ENCODE measurements at places on chromosomes 5 and 9.
A peak's percentile ranks its signal among the peaks of the same experiment; 100 is the strongest.

- DNase-seq = no peak
These were observed 3.0 kb downstream of the NUDT2 start for GRCh38 chr9:34332076-34332964.

- DNase-seq = no peak
These were observed 114.6 kb downstream of the ACTBL2 start for GRCh38 chr5:57368010-57368409.

- DNase-seq = no peak
These were observed 16.7 kb downstream of the COL15A1 start for GRCh38 chr9:98960409-98960808.

DNA sequence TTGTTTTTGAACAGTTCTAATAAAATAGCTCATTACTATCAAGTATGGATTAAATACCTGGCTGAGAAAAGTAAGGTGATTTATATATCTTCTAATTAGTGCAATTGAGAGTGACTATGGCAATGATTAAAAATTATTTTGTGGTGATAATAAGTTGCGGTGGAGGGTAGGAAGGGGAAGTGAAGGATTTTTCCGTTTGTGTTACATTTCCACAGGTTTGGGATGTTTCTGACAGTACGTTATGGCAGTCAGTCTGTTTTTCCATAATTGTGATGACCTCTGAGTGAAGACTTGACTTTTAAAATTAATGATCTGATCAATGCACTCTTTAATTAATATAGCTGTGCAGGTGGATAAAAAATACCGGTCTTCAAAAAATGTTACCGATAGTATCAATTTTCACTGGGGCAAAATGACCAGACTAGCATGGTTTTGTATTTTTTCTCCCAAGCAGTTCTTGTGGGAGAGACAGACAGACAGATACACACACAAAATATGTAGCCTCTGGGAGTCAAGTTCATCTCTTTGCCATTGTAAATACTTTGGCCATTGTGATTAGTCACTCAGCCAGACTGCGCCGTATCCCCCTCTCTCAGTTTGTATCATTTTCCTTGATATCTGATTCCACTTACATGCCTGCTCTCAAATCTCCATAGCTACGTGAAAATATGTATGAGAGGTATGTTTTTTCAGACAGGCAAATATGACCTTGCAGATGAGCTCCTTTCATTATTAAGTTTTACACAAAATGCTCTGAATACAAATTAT is 60.2 kb downstream of the ARHGAP26 start:
- no peak for DNase-seq

GRCh38 chr9:72415163-72415562 is 50.2 kb upstream of the ZFAND5 start:
- no peak for DNase-seq

DNA sequence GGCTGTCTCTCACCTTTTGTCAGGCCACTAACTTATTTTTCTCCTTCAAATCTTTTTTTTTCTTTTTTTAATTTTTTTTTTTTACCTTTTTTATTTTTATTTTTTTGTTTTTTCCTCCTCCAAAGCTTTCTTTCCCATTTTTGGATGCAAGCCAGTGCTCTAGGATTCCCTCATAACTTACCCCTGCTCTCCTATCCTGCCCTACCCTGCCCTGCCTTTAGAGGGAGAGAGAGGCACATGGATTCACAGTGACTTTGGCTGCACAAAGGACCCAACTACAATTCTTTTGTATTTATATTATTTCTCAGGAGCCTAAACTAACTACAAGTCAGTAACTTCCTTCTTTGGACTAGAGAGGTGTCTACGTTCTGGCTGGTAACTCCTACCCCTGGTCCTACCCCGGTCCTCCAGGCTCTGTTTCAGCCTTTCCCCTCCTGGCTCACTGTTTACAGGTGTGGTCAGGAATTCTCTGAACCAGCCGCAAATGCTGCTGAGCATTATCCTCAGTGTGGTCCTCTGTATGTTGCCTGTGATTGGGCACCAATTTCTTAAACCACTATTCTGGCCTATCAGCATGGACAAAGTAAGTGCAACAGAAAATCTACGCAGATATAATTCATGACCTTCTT is 8.4 kb upstream of the RUSC2 start:
- DNase-seq = no peak

GRCh38 chr9:8871796-8872445 is 1072.3 kb upstream of the DMAC1 start:
- DNase-seq = no peak

GRCh38 chr5:37212096-37212495 is 37.1 kb downstream of the CPLANE1 start:
- no peak for DNase-seq

- DNase-seq = no peak
These were observed 20.1 kb upstream of the ERMP1 start for GRCh38 chr9:5852987-5853386.

- DNase-seq = no peak
These were observed 8.2 kb upstream of the ELL2 start for GRCh38 chr5:95969651-95970358.

DNA sequence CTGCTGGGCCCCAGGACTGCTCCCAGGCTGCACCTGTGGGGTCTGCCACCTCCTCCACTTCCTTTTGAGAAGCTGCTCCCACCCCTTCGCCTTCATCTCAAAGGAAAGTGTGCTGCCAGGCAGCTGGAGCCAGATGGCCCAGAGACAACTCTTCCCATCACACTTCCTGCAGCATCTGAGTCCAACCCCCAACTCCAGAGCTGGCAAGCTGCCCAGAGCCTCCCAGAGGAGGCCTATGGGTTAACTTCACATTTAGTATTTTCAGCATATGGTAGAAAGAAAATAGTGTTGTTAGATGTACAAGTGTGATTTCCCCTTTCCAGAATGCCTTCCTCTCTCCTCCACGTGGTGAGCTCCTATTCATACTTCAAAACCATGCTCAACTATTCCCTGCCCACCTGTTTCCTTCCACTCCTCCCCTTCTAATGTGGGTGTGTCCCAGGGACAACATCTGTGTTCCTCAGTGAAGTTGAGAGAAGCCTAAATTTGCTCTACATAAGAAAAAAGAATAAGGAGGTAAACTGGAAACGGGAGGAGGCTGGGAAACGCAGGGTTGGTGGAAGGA is 38.6 kb upstream of the KCNMB1 start:
- DNase-seq = no peak

DNA sequence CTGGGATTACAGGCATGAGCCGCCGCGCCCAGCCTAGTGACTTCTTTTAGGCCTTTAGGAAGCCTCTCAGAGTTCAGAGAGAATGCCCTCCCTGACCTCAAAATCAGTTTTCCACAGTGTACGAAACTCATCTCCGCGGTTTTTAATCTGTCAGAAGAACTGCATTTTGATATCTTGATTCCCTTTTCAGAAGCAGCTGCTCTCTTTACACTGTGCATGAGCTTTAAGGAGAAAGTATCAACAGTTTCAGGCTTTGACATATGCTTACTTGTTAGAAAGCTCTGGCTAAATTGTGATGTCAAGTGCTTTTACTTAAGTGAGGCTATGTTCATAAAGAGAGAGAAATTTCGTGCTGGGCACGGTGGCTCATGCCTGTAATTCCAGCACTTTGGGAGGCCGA is 74.6 kb downstream of the USP20 start:
- DNase-seq = no peak

GRCh38 chr5:123474228-123474627 is 37.7 kb upstream of the CSNK1G3 start:
- no peak for DNase-seq

DNA sequence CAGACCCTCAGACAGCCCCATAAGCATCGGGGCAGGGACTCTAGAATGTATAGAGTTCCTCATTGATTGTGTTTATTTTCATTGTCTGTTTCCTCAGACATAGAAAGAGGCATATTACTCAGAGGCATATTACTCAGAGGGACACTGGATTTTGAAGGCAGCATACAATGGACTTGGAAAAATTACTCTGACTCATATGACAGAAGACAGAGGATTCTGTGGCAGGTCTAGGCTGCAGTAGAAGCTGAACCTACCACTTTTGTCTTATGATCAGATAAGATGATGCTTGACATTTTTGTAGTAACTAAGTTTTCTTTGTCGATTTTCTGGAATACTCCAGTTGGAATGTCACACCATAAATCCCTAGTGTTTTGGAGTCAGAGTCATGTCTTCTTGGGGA is 105.2 kb downstream of the ST8SIA4 start:
- no peak for DNase-seq

- no peak for DNase-seq
These were observed 8.9 kb upstream of the ZNF483 start for GRCh38 chr9:111516061-111516465.

DNA sequence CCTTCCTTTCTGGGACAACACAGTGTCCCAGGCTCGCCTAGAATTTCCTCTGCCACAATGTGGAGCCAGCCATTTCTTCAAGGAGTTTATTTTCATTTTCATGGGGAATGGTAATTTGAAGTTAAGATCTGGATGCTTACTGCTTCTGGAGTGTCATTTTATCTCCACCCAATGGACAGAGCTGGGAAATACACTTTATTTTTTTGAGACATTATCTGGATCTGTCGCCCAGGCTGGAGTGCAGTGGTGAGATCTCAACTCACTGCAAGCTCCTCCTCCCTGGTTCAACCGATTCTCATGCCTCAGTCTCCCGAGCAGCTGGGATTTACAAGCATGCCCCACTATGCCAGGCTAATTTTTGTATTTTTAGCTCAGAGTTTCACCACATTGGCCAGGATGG is 12.7 kb upstream of the THG1L start:
- DNase-seq = peak; percentile 29

DNA sequence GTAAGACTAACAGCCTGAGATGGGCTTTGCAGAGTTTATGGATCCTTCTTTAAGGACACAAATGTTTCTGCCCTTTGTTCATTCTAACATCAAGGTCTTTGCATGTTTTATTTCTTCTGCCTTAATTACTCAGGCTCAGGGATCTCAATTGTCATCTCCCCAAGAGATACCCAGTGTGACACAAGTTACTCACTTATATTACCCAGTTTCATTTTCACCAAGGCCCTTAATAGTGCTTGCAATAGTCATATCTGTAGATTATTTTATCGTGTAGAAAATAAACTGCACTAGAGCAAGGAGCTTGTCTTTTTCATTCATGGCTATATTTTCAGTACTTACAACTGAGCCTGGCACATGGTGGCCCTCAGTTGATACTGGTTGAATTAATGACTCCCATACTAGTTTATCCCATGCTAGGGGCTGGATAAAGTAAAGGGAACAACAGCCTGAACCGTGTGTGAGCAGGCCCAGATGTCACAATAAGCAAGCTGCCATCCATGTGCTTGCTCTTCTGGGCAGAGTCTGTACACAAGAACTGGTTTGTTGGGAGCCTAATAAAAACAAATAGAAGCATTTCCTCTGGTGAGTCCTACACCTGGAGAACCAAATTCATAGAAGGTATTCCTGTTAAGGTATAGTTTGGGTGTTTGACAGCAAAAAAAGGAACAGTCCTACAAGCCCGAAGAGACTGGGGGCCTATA is 112.5 kb upstream of the CD180 start:
- DNase-seq = no peak

DNA sequence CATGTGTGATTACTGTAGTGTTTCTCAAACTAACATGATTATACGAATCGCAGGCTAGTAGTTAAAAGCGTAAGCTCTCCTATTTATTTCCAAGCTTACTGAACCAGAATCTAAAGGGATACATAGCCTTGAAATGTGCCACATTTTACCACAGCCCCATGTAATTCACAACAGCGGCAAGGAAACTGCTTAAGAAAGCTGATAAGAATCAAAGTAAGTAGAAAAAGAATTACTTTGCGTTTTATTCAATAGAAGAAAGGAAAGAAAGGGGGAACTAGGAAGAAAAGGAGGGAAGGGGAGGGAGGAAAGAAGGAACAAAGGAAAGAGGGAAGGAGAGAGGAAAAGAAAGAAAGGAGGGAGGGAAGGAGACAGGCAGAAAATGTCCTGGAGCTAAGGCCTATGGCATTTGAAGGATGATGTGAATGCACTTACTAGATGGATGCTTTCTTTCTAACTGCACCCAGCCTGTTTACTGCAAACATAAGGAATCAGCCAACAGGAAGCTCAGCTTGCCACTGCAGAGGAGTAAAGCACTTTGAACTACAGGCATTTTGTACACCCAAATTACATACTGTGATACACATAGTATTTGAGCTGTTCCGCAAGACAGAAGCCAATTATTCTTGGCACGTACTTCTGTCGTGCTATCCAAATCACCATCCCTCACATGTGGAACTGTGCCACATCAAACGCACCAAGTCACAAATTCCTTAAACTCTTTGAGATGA is 521.7 kb downstream of the RAB3C start:
- no peak for DNase-seq

GRCh38 chr5:21121213-21121612 is 1133.2 kb upstream of the CDH18 start:
- DNase-seq = no peak

GRCh38 chr9:18726546-18726945 is 252.6 kb downstream of the ADAMTSL1 start:
- no peak for DNase-seq
